ENCODE measurements at places on chromosomes 12 and 14. TPM values are rescaled to one million over a fixed set of nuclear protein-coding genes. Genes with fewer than 3 reads are reported as not detected.

The IFT81 gene
- 1.9 TPM for polyA plus RNA-seq

The PLBD1 gene
- polyA plus RNA-seq: 38.7 TPM

The RNASE7 gene
- polyA plus RNA-seq: 92.8 TPM

The LIN52 gene
- polyA plus RNA-seq: 2.8 TPM

The DHH gene
- 0.21 TPM for polyA plus RNA-seq

The SYT10 gene
- polyA plus RNA-seq: not detected

The AEBP2 gene
- polyA plus RNA-seq: 14.0 TPM

The RPL10L gene
- polyA plus RNA-seq: not detected

All from esophagus (tissue), 2 donors.